Breast epithelium (tissue), 4 donors: ENCODE measurements at places on chromosomes 1 and 21.

- DNase-seq, result no peak
Observed at GRCh38 chr1:40385437-40386358, 12.2 kb downstream of the SMAP2 start.

DNA sequence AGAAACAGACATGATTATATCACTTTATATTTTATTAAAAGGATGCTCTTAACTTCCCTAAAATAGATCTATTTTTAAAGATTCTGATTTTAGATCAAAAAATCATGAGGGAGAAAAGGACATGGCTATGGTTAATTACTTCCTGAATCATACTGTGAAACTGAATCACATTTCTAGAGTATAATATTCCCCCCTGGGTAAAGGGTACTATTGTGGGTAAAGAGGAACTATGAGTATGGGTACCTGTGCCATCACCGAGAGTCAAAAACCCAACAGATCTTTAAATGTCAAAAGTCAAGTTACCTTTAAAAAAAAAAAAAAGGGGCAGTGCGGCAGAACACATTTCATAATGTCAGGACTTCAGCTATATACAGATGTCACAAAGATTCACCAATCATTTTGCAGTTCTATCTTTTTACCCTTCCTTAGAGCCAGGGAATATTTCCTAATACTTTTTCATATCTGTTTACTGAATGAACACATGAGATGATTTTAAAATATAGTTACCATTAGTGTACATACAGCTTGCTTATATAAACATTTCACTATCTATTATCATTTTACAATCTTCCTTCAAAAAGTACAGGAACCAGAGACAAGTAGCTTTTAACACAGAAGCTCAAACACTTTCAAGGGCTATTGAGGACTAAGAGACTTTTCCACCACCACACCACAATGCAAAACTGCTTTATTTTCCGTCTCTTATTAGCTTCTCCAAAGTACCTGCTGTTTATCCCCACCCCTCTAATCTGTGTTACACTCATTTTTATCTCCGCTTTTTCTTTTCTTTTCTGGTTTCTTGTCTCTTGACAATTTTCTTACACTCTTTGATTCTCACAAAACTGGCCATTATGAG, 45.0 kb downstream of the EVI5 start:
- no peak for DNase-seq

DNA sequence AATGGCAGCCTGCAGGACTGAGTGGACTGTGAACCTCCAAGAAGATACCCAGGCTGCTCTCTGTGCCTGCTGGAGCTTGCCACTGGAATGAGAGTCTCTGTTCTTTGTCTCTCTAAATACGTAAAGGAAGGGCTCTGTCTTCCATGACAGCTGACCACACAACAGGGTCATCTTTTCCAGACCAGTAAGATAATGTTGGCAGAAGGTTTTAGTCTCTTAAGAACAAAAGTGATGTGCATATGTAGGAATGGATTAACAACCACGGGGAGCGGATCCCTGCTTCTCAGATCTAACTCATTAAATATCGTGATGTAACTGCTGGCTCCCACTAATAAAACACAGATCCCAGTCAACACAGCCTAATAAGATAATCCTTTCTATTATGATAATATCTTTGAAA, 67.5 kb downstream of the MAP10 start:
- no peak for DNase-seq

GRCh38 chr1:232174306-232174705, 455.6 kb downstream of the SIPA1L2 start:
- DNase-seq, result no peak

DNA sequence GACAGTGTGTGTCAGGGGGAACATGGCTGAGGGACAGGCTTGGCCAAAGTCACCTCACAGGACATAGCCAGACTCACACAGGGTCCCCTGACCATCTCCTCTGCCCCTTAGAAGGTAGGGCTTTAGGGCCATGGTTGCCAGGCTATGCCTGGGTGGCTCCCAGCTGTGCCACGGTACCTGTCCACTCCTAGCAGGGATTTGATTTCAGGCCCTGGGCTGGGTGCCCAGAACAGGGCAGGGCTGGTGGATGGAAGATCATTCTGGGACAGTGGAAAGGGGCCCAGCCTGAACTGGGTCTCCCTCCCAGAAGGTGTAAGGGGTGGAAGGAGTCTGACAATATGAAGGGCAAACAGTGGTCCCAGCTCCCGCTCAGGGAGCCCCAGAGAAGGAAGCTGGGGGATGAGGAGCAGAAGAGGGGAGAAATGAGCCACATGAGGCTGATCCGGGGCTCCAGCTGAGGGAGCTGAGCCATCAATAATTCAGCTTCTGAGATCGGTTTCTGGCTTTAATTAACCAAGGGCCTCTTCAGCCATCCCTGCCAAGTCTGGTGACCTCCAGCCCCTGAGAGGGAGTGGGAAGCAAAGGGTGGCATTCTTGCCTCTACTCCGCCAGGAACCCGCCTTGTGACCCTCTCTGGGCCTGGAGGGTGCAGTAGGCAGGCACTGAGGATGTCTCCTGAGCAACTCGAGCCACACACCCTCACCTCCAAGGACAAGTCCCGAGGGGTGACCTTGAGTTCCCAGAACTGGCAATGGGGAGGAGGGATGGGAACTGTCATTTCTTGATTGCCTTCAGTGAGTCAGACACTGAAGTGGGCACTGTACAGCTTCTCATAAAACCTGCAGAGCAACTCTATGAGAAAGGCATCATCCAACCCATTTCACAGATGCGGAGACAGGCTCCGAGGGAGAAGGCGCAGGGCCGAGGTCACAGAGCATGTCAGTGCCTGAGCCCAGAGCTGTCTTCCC, 2.1 kb downstream of the CD164L2 start:
- DNase-seq, result no peak

- DNase-seq, result no peak
Observed at GRCh38 chr1:87435484-87435883, 106.8 kb downstream of the LMO4 start.

DNA sequence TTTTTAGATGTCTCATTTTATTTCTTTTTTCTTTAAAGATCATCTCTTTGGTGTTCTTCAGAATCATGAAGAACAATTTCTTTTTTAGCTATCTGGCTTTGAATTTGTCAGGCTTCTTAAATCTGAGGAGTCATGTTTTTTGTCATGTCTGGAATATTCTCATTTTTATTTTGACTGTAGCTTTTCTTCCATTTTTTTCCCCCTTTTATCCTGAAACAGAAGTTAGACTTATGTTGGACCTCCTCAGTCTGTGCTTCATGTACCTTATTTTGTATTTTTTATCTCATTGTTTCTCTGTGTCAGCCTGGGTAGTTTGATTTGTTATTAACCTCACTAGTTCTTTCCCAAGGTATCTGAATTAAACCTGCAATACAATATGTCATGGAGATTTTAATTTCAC, 319.2 kb upstream of the ADGRL4 start:
- no peak for DNase-seq

DNA sequence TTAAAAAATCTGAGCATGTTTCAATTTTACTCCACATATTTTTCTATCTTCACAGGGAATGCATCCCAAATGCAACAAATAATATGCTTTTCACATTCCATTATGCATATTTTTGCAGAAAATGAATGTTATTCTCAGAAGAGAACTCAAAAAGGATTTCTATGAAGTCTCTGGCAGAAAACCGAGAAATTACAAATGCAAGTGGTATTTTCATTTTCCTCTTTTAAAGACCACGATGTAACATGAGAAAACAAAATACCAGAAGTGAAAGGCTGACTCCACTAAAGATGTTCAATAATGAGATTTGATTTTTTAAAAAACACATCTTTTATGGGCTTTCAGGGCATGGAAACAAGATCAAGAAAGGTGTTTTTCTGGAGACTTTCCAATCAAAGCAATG, 5.0 kb upstream of the PDC start:
- DNase-seq, result no peak

GRCh38 chr1:106889583-106889982, 166.9 kb upstream of the PRMT6 start:
- DNase-seq, result no peak

GRCh38 chr1:94012708-94013366, 103.6 kb upstream of the GCLM start:
- no peak for DNase-seq

- no peak for DNase-seq
Observed at GRCh38 chr1:159207774-159208173, 3.1 kb downstream of the ACKR1 start.

- DNase-seq, result no peak
Observed at GRCh38 chr1:172354291-172355274, 65.9 kb upstream of the C1orf105 start.

GRCh38 chr1:3222042-3222692, 153.2 kb downstream of the PRDM16 start:
- DNase-seq, result no peak

DNA sequence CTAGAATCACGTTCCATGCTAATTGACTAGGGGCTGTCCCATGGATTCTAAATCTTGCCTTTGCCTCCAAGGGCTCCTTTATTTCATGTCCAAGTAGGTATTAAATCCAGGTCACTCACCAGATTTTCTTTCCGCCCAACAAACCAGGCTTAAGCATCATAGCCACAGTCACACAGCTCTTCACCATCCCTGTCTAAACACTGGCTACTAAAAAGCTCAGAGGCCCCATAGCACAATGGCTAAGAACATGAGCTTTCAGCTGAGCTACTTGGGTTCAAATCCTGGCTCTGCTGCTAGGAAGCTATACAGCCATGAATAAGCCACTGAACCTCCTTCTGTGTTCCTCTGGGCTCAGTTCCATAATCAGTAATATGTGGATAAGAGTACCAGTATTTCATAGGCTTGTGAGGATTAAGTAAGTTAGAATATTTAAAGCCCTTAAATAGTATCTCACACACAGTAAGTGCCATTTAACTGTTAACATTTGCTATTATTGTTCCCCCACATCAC, 277.2 kb upstream of the GJB5 start:
- no peak for DNase-seq

DNA sequence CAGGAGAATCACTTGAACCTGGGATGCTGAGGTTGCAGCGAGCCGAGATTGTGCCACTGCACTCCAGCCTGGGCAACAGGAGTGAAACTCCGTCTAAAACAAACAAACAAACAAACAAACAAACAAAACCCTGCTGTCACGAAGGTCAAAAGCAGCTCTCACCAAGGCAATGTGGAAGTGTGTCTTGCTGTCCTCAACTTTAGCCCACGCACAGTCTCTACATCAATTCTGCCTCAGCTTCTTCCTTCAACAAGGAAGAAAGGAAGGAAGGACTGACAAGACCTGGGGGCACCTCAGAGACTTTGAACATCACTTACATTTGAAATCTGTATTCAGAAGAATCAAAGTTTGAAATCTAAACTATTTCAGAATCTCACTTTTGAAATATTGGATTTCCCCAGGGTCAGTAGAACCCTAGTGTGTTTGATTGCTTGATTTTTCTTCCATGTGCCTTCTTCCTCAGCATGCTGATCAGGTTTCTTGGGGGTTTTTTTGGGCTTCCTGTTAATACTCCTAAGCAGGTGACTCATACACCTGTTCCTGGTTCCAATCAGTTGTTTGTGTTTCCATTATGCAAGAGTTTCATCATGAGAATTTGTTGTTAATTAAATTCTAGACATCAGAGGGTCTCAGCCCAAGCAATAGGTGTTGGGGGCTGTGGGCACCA, 6.5 kb upstream of the CSTB start:
- DNase-seq, result no peak

GRCh38 chr1:99731384-99731783, 35.1 kb downstream of the FRRS1 start:
- no peak for DNase-seq

- DNase-seq, result no peak
Observed at GRCh38 chr1:22238356-22239224, 95.7 kb upstream of the WNT4 start.

- DNase-seq, result no peak
Observed at GRCh38 chr1:35269201-35269988, 886 bp downstream of the ZMYM4 start.

GRCh38 chr21:16605597-16605996, 875.8 kb downstream of the USP25 start:
- no peak for DNase-seq

DNA sequence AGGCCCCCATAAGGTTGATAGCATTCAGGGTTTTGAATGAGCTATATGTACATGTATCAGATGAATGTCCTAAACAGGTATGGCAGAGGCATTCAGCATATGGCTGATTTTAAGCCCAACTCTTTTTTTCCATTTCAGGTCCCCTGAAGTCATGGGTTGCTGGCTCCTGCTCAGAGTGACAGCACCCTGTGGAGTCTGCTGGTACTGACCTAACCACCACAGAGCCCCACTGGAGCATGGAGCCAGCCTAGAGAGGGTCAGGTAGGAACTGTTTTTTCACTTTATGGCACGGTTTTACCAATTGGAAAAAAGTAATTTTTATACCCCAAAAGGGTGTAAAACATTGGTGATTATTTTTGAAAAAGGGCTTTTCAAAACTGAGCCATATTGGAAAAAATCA, 82.5 kb upstream of the MPC2 start:
- no peak for DNase-seq

- DNase-seq, result no peak
Observed at GRCh38 chr1:193402977-193403376, 216.6 kb upstream of the B3GALT2 start.

DNA sequence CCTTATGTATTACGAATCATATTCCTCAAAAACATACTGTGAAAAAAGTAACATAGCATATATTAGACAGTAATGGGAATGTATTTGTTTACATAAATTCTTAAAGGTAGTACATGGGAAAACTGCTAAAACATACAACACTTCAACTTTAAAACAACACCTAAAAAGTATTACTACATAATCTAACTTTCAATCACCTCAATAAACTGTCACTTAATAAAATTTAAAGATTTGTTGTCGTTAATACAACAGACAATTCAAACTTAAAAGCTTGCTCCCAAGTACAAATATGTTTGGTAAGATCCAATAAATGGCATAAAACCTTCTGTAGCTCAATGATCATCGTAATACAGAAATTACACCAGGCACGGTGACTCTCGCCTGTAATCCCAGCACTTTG, 3.7 kb downstream of the ARID4B start:
- DNase-seq, result no peak

GRCh38 chr1:62038594-62039284, 155.9 kb upstream of the L1TD1 start:
- DNase-seq, result no peak

DNA sequence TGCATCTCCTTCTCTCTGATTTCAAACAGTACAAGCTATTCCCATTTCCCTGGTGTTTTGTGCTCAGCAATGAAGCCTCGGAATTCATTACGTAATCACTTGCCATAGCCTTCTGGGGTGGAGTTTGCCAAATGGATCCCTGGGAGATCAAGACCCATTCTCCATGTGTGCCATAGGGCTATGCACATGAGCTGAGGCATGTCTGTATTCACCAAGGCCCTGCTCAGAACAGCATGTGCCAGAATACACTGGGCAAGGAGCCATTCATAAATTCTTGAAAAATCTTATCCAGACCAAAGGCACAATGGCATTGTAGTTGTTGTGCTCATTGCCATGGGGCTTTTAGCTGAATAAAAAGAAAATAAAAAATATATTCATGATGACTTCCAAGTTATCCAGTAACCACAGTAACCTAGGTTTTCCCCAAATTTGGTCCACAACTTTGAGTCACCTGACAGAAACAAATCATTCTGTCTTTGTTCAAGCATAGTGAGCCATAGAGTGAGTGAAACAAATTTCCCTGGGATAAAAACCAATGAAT, 53.0 kb downstream of the CRB1 start:
- DNase-seq, result no peak
